Dorsolateral prefrontal cortex (tissue), 122 donors: ENCODE measurements at places on chromosomes 7 and 10. TPM values are rescaled to one million over a fixed set of nuclear protein-coding genes. Genes with fewer than 3 reads are reported as not detected.

NRBF2 gene
- total RNA-seq = 22.0 TPM

MBL2 gene
- total RNA-seq = not detected

AZGP1 gene
- 8.0 TPM for total RNA-seq

SPDYE16 gene
- total RNA-seq = 1.2 TPM

BZW2 gene
- 25.5 TPM for total RNA-seq

GNAT3 gene
- total RNA-seq = not detected
